ENCODE measurements at places on chromosomes 2 and 18. TPM values are rescaled to one million over a fixed set of nuclear protein-coding genes. Genes with fewer than 3 reads are reported as not detected.
A peak's percentile ranks its signal among the peaks of the same experiment; 100 is the strongest.

DNA sequence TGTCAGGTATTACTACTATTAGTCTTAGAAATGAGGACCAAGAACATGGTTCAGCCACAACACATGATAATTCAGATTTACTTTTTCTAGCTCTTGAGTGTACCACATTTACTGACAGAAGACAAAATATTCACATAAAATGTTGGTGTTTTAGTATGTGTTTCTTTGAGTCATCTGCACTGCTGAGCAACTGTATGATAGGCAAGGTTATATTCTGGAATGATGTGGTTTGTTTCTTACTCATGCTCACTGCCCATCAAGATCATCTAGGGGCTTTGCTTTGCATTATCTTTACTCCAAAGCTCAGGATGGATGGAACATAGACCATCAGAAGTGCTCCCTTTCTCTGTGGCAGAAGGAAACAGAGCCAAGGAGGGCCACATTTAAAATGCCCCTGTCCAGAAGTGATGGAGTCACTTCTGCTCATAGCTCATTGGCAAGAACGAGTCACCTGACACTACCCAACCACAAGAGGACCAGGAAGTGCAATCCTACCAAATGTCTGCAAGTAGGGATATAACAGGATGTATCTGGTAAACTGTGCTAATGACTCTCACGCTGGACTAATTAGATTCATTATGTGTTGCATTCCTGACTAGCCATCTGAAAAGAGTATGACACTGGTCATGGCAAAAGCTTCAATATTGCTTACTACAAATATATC lies 81.5 kb downstream of the DIS3L2 start:
- H3K4me1 ChIP-seq = no peaks in the 10 kb centered on the region
- H3K36me3 ChIP-seq = no peaks in the 10 kb centered on the region
- no peak overlapping the region for H3K4me3 ChIP-seq

DNA sequence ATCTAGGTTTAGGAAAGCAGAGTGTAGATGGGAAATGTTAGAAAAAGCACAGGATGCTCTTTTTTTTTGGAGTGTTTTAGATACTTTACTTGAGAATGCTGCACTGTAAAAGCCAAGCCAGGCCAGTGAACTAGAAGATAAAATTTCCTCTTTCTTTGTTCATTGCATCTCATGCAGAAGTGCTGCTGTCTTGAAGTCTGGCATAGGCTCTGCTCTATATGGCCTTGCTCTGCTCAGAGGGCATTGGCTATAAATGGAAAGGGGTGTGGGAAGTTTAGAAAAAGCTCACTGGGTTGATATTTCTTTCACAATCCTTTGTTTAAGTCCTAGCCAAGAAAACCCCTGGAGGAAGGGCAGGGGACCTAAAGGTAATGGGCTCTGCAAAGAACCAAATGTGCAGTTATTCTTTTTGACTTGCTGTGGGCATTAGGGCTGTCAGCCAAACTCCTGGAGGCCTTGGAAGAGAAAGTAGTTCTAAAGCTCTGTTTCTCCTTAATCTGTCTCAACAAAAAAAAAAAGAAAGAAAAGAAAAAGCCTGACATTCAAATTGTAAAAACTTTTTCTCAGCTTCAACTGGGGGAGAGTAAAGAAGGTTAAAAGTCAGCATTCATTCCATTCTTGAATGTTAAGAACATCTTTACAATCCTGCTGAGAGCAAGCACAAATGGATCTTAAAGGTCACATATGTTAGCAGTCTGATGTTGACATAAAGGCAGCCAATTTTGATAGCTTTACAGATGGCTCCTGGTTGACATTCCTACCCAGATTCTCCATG lies 338.3 kb downstream of the GULP1 start:
- H3K4me3 ChIP-seq = no peak overlapping the region
- H3K36me3 ChIP-seq = no peaks in the 10 kb centered on the region
- H3K4me1 ChIP-seq = no peaks in the 10 kb centered on the region
- H3K27me3 ChIP-seq = no peaks in the 10 kb centered on the region
- DNase-seq = no peak

- DNase-seq = peak; percentile 60
- no peaks in the 10 kb centered on the region for H3K36me3 ChIP-seq
- H3K4me1 ChIP-seq = peaks cover 12% of the 10 kb centered on the region
- H3K27me3 ChIP-seq = peaks cover 10% of the 10 kb centered on the region
These were observed 2.0 kb upstream of the GAL3ST2 start for GRCh38 chr2:241774419-241775222.

DNA sequence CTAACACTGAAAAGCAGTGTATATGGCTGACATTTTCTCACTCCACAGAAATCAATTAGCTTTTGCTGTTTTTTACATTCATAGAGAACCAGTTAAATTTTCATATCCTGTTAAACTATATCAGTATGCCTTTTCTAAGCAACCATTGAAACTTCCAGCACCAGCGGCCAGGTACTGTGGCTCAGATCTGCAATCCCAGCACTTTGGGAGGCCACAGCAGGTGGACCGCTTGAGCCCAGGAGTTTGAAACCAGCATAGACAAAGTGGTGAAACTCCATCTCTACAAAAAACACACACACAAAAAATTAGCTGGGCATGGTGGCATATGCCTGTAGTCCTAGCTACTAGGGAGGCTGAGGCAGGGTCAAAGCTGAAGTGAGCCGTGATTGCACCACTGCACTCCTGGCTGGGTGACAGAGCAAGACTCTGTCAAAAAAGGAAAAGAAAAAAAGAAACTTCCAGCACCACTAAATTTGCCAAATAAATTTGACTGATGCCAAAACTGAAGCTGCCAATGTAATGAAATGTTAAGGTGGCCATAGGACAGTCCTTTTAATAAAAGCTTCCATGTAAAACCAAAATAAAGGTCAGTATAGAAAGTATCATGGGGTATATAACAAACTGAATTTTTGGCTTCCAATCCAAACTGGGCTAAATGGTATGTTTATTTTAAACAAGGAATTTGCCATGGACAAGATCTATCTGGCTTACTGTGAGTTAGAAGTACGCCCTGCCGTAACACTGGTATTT lies 3.5 kb downstream of the SFT2D3 start:
- H3K4me1 ChIP-seq = peaks cover 52% of the 10 kb centered on the region
- H3K36me3 ChIP-seq = peaks cover 46% of the 10 kb centered on the region
- H3K27ac ChIP-seq = no peak overlapping the region
- H3K27me3 ChIP-seq = no peaks in the 10 kb centered on the region
- DNase-seq = no peak

DNA sequence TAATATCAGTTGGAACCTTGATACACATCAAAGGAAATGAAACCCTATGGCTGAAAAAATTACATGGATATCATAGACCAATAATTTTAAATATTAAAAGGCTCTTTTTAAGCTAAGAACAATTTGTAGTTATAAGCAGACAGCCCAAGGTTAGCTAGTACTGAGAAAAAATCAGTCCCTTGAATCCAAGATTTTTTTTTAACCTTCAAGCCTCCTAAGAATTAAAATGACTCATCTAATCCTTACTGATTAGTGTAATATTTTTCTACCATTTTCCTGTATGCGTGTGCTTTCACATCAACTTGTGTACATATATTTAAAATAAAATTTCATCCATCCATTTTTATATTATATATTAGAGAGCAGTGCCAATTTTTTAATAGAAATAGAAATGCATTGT lies 1004.9 kb upstream of the ZEB2 start:
- H3K27ac ChIP-seq = no peak overlapping the region
- no peaks in the 10 kb centered on the region for H3K27me3 ChIP-seq
- H3K4me1 ChIP-seq = no peaks in the 10 kb centered on the region

DNA sequence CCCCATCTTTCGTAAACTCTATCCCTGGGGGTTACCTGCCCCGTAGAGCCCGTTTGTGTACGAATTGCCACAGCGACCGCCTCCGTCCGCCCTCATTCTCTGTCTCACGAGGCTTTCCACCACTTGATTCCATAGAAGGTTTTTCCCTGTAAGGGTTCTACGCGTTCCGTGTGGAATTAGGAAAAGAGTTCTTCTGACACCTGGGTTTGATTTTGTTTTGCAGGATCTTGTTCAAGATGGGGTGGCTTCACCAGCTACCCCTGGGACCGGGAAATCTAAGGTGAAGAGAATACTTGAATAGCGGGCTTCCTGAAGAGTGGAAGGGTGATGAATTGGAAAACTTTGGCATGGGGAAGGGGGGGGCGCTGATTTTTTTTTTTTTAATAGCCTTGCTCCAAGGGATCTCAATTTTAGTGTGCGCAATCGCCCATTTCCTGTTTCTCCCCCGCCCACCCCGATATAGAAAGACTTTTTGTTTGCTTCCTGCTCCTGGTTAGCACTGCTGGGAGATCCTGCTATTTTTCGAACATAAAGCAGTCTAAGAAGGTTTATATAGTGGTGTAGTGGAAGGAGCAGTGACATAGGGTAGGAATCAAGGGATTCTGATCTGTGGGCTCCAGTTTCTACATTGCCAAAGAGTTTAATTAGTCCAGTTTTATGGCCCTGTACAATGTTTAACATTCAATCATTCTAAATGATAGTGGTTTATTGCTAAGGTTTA lies 564 bp downstream of the GCC2 start:
- peak overlapping the region; percentile 92 for H3K4me3 ChIP-seq
- H3K36me3 ChIP-seq = peaks cover 33% of the 10 kb centered on the region
- peak overlapping the region; percentile 89 for H3K27ac ChIP-seq
- DNase-seq = no peak

DNA sequence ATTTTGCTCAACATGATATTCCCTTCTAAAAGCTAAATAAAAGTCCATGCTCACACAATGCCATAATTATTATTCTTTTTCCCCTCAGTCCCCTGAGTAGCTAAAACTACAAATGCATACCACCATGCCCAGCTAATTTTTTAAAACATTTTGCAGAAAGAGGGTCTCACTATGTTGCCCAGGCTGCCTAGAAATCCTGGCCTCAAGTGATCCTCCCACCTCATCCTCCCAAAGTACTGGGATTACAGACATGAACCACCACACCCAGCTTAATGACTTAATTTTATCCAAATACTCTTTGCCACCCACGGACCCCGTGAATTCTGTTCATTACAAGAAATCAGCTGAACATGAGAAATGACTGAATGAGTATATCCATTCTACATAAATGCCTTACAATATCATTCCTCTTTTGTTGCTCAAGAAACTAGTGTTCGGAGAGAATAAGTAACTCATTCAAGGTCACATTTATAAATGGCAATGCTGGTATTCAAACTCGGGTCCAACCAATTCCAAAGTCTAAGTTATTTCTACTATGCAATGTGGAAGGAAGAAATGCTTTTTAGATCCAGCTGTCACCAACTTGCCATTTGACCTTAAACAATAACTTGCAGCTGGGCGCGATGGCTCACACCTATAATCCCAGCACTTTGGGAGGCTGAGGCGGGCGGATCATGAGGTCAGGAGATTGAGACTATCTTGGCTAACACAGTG lies 59.8 kb downstream of the NOL10 start:
- DNase-seq = no peak
- H3K36me3 ChIP-seq = peaks cover 19% of the 10 kb centered on the region
- no peak overlapping the region for H3K27ac ChIP-seq
- no peaks in the 10 kb centered on the region for H3K4me1 ChIP-seq

GRCh38 chr2:228675091-228675490 lies 493.6 kb upstream of the SPHKAP start:
- H3K36me3 ChIP-seq = no peaks in the 10 kb centered on the region
- H3K27ac ChIP-seq = no peak overlapping the region
- no peaks in the 10 kb centered on the region for H3K27me3 ChIP-seq
- H3K4me3 ChIP-seq = no peak overlapping the region
- no peaks in the 10 kb centered on the region for H3K4me1 ChIP-seq

DNA sequence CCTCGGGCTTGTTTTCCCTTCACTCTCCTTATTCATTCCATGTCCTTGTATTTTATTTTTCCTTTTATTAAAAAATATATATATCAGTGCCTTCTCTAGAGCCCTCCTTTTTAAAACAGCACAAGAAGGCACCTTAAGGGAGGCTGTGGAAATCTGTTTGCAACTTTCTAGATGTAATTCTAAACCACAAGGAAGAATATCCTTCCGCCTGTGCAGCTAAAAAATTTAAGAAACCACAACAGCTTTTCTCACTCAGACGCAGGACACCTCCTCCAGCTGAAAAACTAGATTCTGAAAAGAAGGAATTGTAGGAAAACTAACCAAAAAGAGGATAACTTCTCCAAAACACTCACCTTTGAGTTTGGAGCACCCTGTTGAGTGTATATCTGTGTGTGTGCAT lies 142.2 kb downstream of the BCL11A start:
- no peaks in the 10 kb centered on the region for H3K36me3 ChIP-seq
- DNase-seq = no peak
- H3K27ac ChIP-seq = no peak overlapping the region
- H3K4me1 ChIP-seq = no peaks in the 10 kb centered on the region
- no peaks in the 10 kb centered on the region for H3K27me3 ChIP-seq

- peaks cover 5% of the 10 kb centered on the region for H3K4me1 ChIP-seq
- H3K27ac ChIP-seq = peak overlapping the region; percentile 64
- peak overlapping the region; percentile 77 for H3K4me3 ChIP-seq
These were observed 62.1 kb upstream of the MAPRE2 start for GRCh38 chr18:34978953-34979608.

GRCh38 chr18:80096032-80096565 lies 13.0 kb upstream of the ADNP2 start:
- DNase-seq = no peak
- H3K4me3 ChIP-seq = no peak overlapping the region

DNA sequence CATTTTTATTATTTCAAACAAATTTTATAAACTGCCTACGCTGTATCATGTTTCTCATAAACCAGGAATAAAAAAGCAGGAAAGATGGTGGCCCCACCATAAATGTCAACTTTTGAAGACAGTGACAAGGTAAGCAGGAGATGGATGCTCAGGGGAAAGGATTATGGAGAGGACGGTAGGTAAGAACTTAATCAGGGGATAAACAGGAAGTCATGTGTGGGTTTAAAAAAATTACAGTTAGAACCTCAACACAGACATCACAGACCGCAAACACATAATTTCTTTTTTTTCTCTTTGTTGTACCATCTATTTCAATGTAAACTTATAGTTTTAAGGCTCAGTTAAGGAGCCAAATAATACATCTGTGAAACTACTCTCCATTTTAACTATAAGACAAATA lies 575.2 kb upstream of the SLC8A1 start:
- no peaks in the 10 kb centered on the region for H3K4me1 ChIP-seq
- H3K36me3 ChIP-seq = no peaks in the 10 kb centered on the region
- no peaks in the 10 kb centered on the region for H3K27me3 ChIP-seq
- no peak overlapping the region for H3K27ac ChIP-seq

- peaks cover 10% of the 10 kb centered on the region for H3K4me1 ChIP-seq
- H3K27me3 ChIP-seq = no peaks in the 10 kb centered on the region
- no peak overlapping the region for H3K27ac ChIP-seq
- no peak overlapping the region for H3K4me3 ChIP-seq
These were observed 40.5 kb upstream of the RTN4 start for GRCh38 chr2:55090702-55091101.

DNA sequence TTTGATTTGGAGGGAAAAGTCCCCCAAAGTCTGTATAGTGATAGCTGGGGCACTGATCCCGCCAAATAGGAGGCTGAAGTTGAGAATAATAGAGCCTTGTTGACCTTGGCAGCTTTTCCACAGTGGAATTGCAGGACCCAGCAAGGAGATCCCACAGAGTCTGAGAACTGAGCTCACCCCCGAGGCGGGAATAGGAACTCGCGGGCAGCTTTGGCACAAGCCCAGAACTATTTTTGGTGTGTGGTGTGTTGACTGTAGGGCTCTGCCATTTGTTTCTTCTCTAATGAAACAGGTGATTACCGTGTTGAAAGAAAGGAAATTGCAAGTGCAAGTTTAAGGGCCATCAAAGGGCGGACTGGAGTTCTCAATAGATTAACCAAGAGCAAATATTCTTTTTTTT lies 34.0 kb downstream of the SH3RF3 start:
- no peak for DNase-seq
- no peak overlapping the region for H3K27ac ChIP-seq
- no peak overlapping the region for H3K4me3 ChIP-seq
- peaks cover 29% of the 10 kb centered on the region for H3K4me1 ChIP-seq
- H3K36me3 ChIP-seq = no peaks in the 10 kb centered on the region

Gene ARHGAP25
- total RNA-seq = 31.8 TPM

Gene PXDN
- total RNA-seq = 58.4 TPM

Gene TBR1
- total RNA-seq = not detected

Gene NCKAP1
- total RNA-seq = 117 TPM

Gene ABCB11
- total RNA-seq = 0.06 TPM

All from upper lobe of right lung (tissue), 1 donor.